ENCODE measurements at places on chromosomes 2 and 18. TPM values are rescaled to one million over a fixed set of nuclear protein-coding genes. Genes with fewer than 3 reads are reported as not detected.
A peak's percentile ranks its signal among the peaks of the same experiment; 100 is the strongest.

- no peak for DNase-seq
Observed at GRCh38 chr18:13256444-13257305, 38.1 kb downstream of the LDLRAD4 start.

- DNase-seq: no peak
Observed at GRCh38 chr2:216554755-216555154, 56.1 kb downstream of the RPL37A start.

GRCh38 chr2:96114903-96115581 is 1.3 kb downstream of the ADRA2B start:
- no peak for DNase-seq

DNA sequence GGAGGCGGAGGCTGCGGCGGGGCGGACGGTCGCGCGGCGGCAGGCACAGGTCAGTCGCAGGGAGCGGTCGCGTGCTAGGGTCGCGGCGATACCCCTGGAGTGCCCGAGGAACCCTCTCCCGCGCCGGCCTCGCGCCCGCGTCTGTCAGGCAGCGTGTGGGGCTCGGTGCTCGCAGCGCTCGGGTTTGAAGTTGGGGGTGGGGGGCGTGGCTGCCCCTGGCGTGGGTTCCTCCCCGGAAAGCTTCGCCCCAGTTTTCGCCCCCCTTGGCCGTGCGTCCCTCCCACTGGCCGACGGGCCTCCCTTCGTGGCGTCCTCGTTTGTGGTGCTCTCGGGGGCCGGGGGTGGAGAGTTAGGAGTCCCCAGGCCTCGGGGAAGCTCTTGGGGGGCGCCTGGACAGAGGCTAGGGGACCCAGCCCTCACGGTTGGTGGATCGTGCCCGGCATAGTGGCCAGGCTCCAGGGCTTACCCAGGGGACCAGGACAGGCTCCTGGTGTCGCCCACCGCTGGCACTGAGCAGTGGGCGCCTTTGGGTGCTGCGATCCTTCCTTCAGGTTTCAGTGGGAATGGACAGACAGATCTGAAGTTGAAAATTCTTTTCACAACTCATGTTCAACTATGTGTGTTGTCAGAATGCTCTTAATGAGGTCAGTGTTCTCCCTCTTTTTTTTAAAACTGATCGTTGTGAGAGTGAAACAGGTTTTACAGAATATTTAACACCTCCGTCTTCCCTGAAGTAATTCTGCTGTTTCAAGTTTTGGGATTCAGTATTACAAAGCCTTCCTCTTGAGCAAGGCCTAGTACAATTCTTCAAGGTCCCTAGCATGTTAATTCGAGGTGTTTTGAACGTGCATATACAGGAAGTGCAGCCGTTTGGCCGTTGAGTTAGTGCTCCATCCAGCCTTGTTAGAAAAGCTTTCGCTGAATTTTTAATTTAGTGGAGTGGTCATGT is 604 bp downstream of the RALBP1 start:
- DNase-seq: no peak

GRCh38 chr2:151262629-151263028 is 966 bp upstream of the RBM43 start:
- no peak for DNase-seq

GRCh38 chr2:73610111-73610510 is 32.1 kb downstream of the NAT8 start:
- DNase-seq: no peak

DNA sequence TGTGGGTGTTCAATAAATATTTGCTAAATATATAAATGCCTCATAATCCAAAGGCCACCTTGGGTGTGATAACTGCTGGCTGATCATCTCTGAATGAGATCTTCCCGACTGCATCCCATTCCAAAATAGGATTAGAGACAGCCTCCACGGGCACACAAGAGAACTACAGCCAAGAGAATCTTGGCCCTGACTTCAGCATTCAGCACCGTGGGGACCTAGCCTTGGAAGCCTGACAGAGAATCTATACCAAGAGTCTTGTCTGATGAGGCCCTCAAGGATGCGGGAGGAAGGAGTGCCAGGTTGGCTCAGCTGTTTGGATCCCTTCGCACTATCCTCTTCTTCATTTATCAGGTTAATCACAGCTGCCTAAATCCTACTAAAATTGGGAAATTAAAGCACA is 85.8 kb downstream of the RBM43 start:
- DNase-seq: no peak

DNA sequence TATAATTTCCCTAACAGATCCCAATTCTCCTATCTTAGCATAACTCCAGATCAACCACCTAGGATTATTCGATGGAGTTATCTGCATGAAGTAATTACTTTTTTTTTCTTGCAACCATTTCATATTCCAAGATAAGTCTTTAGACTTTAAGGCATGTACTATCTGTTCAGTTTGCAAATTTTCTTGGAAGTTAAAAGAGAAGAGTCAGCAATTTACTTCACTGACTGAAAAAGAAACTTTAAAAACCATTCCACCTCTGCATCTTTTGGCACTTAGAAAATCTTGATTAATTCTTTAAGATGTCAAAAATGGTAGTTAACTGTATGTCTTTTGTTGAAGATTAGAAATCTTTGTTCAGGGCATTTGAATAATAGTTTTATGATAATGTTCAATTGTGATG is 830.5 kb upstream of the KLHL29 start:
- DNase-seq: no peak

DNA sequence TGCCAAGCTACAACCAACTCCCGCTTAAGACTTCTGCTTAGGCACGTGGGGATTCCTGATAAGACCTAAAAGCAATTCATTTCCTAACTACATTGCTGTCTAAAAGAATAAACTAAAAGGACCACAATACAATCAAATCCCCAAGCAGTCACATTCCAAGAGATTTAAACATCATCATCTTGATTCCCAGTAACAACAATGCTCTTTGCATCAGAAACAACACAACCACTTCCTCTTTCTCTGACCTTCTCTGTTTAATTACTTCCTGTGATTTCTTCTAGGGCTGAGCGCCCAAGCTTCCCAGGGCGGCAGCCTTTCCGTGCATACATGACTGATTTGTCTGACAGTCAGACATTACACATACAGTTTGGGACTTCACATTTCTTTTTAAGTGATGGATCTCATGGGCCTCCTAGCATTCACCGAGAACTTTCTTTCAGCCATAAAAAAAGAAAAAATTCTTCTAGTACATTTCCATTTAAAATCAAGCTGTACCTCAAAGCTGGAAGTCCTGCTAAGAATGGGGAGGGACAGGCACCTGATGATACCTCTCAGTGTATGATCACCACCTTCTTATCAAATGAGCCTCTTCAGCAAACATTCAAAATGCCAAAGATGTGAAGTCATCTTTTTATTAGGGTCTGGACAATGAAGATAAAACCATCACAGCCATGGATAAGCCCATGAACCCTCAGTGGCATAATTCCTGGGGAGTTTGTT is 11.5 kb downstream of the SPRED2 start:
- peak; percentile 81 for DNase-seq

GRCh38 chr18:49564518-49564834 is 2.6 kb downstream of the LIPG start:
- DNase-seq: no peak

DNA sequence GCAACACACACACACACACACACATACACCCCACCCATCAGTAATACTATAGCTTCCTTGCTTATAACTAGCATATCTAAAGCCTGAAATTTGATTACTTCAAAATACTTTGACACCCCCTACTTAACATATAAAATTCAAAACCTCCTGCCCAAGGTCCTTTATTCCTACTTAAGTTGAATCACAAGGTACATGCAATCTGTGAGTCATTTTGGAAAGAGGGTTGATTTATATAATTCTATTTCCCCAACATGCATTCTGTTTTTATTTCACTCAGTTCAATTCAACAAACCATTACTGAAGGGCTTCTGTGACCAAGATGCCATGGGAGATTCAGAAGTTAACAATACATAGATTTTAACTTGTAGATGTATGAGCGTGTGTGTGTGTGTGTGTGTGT is 420.7 kb downstream of the METTL4 start:
- DNase-seq: no peak

Gene L3MBTL4
- total RNA-seq: 10.2 TPM

Gene DYSF
- 47.2 TPM for total RNA-seq

Gene OSR1
- 0.39 TPM for total RNA-seq

Gene C2orf66
- under 0.01 TPM for total RNA-seq

Gene SP9
- not detected for total RNA-seq

Gene CYS1
- total RNA-seq: under 0.01 TPM

Gene LINC00305
- not detected for total RNA-seq

Gene TXNDC2
- total RNA-seq: not detected
